ENCODE measurements at places on chromosomes 5 and 9.

DNA sequence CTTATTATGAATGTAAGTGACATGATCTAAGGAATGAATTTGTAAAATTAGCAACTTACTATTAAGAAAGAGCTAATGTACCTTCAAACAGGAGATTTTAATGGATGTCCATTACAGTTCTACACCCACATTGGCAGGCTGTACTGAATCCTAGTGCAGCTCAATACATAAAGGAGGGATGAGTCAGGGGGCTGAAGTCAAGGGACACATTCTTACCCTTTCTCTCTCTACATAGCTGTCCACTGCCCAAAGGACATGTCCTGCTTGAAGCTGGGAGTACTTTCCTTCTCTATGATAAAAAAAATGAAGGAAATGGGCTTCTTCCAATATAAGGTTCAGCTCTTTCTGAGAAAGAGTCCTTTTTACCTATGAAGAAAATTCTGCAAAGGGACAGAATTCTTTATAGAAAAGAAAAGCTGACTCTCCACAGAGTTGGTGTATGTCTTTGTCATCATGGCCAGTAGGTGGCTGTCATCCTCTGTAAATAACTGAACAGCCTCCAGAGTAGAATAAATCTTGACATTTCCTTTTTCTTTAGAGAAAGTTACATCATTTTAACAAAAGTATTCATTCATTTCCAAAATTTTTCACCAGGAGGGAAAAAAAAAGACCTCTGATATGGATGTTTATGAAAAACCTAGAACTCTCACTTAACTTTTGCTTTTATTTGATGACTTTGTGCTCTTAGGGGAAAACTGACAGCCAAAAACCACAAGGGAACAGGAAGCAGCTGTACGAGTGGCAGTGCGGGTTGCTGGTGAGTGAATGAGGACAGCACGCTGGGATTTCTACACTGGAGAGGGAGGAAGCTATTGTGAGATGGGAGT is 13.1 kb upstream of the IFNA14 start:
- DNase-seq: peak; percentile 43

DNA sequence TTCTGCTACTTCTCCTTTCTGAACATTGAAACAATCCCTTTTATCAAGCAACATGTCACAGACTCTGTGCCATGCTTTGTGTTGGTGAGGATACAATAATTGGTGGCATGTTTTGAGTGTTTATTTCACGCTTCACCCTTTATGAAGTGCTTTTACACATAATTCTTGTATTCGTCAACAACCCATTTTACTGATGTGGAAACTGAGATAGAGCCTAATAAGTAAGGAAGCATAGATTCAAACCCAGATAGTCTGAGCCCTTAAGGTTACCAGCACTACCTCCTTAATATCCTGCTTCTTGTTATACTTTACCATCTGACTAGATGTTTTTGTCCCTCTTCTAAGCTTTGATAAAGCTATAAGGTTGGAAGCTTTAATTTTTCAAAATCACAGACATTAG is 49.3 kb upstream of the TTC23L start:
- no peak for DNase-seq

DNA sequence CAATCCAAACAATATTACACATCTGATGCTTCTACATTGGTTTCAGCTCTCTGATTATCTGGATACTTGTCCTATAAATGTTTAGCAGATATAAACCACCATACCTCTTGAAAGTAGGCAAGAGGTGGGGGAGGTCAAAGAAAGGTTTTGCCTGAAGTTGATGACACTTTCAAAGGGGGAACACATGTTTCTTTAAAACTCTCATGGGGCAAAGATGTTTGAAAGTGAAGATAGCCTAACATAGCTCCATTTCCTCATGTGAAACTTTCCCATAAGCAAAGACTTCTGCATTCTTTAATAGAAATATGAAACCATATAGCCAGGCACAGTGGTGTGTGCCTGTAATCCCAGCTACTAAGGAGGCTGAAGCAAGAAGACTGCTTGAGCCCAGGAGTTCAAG is 62.1 kb downstream of the CETN3 start:
- DNase-seq: no peak

- DNase-seq: no peak
Measured at GRCh38 chr5:145739843-145740242, 95.3 kb downstream of the PRELID2 start.

DNA sequence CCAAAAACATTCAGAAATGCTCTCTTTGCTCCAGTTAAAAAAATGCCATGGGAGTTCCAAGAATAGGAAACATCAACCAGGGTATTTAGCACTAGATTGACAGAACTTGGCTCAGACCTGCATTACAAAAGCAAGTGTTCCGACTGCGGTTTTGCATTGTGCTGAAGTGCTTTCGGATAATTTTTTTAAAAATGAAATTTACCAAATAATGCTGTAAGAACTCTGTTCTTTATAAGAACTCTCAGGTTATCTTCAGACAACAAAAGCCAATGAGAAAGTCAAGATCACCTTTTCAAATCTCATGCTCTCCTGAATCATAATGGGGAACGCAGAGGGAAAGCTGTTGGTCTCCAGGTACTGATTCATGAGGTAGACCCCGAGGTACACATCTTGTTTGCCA is 483 bp upstream of the PLPP6 start:
- DNase-seq: no peak

GRCh38 chr5:125227333-125228095 is 481.1 kb upstream of the ZNF608 start:
- DNase-seq: no peak

DNA sequence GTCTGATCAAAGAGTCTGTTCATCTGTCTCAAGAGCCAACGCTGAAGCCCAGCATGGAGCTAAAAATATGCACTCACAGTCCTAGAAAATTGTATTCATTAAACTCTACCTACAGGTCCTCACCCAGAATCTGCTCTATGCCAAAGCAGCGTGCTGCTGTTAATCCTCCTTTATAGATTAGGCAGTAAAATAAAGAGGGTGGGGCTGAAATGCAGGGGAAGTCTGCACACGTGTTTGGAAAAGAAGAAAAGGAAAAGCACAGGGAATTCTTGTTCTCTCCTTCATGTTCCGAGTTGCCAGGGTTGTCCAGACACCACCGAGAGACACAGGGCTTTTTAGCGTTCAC is 121.4 kb upstream of the TMEM161B start:
- no peak for DNase-seq

- DNase-seq: no peak
Measured at GRCh38 chr5:139481122-139481533, 1.4 kb downstream of the STING1 start.

DNA sequence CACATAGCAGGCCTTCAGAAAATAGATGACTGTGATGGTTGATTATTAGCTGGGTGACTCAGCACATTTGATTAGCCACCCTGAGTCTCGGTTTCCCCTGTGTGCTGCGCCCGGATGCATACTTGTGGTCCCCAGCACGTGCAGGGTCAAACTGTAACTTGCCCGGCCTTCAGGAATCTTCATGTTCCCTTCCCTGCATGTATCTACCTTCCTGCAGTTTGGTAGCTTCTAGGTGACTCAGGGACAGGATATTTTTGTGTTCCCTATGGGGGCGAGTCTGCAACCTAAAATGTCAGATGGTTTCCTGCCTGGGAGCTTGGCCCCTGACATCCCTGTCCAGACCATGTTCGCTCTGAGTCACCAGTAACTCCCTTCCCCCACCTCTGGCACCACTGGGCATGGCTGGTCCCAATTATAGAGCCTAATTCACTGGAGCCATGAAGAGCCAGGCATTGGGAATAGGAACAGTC is 13.2 kb downstream of the PTGS1 start:
- no peak for DNase-seq

DNA sequence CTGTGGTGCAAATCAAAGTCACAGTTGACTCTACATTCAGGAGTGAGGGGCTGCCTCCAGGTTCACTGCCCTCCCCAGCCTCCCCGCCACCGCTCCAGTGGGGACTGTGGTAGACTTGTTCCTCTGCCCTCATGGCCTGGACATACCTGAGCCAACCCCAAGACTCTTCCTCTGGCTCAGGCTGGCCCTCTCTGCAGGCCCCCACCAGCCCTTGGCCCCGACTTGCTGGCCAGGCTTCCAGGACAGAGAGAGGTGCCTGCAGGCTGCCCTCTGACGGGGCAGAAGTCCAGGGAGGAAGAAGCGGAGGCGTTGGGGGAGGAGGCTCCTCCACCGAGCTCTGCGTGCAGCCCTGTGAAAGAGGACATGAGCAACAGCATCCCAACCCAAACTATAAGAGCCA is 2.8 kb upstream of the SARDH start:
- DNase-seq: no peak
